ENCODE measurements at places on chromosomes 6 and 20.

GRCh38 chr6:167714152-167714551 lies 112.6 kb upstream of the AFDN start:
- no peak overlapping the region for H3K4me3 ChIP-seq
- DNase-seq = no peak
- H3K27ac ChIP-seq = no peak overlapping the region
- peaks cover 66% of the 10 kb centered on the region for H3K27me3 ChIP-seq
- H3K36me3 ChIP-seq = no peaks in the 10 kb centered on the region
- no peaks in the 10 kb centered on the region for H3K4me1 ChIP-seq

DNA sequence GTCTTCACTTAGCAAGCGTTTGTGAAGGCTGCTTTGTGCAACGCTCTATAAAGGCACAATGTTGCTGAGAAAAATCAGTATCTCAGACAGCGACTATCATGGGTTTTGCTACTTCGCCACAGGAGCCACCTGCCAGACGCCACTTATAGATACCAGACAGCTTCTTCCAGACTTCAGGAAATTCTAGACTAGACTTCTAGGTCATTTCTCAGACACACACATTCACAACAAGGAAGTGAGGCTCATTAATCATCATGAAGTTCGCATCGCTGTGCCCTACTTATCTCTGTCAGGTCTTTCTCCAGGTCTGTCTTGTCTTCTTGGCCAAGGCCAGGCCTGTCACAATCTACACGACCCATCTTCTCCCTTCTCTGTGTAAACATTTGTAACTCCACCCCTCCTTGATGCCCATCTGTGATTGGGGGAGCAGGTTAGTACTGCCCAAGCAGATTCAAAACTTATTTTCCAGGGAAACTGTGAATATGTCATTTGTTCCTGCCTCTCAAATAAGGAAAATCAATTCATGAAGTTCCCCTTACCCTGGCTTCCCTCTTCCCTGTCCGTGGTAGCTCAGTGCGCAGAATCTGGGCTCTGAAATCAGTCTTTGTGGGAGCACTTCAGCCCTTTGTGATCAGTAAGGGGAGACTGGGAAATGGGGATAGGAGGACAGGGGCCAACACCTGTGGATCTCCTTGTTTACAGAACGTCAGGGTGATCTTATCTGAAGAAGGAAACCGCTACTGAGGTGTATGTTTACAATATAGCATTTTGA lies 115.5 kb downstream of the TNFAIP3 start:
- H3K27ac ChIP-seq = no peak overlapping the region
- peaks cover 19% of the 10 kb centered on the region for H3K4me1 ChIP-seq
- no peaks in the 10 kb centered on the region for H3K36me3 ChIP-seq
- no peak for DNase-seq
- H3K4me3 ChIP-seq = peak overlapping the region; percentile 17

- H3K27ac ChIP-seq = no peak overlapping the region
- no peak for DNase-seq
- H3K4me1 ChIP-seq = no peaks in the 10 kb centered on the region
These were observed 64.0 kb downstream of the BMP2 start for GRCh38 chr20:6831461-6831860.

DNA sequence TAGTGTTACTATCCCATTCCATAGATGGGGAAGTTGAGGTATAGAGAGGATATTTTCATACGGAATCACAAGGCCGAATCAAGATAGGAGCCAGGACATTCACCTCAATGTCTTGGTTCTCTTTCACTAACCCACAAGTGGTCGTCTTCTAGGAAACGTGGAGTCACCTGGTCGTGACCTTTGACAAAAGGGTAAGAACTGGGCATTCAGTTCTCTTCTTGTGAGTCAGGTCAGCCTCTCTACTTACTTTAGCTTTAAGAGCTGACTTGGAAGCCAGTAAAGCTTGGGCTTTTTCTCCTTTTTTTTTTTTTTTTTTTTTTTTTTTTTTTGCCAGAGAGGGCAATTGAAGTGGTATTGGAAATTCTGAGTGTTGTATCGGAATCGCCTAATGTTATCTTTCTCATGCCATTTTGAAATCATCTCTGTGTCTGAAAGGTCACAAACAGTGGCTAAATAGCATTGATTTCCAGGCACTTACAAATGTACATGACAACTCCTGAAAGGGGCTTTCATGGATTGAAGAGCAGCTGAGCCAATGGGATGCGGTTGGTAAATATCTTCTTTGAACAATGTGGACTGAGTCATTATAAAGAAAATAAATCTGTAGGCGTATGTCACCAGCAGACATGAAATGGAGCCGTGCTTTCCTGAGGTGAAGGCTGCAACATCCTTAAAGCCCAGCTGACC lies 356.9 kb downstream of the KIF16B start:
- H3K27ac ChIP-seq = no peak overlapping the region
- no peaks in the 10 kb centered on the region for H3K27me3 ChIP-seq
- H3K4me3 ChIP-seq = no peak overlapping the region
- DNase-seq = no peak
- H3K36me3 ChIP-seq = peaks cover 1% of the 10 kb centered on the region

- peaks cover 5% of the 10 kb centered on the region for H3K36me3 ChIP-seq
- H3K4me1 ChIP-seq = peaks cover 27% of the 10 kb centered on the region
- no peak overlapping the region for H3K4me3 ChIP-seq
- no peak overlapping the region for H3K27ac ChIP-seq
- no peaks in the 10 kb centered on the region for H3K27me3 ChIP-seq
These were observed 64.5 kb downstream of the GMPR start for GRCh38 chr6:16302721-16303552.

GRCh38 chr6:10030942-10031537 lies 383.8 kb downstream of the TFAP2A start:
- no peak overlapping the region for H3K27ac ChIP-seq
- no peaks in the 10 kb centered on the region for H3K27me3 ChIP-seq
- H3K4me3 ChIP-seq = no peak overlapping the region

GRCh38 chr20:45080867-45081624 lies 19.9 kb downstream of the KCNS1 start:
- H3K27ac ChIP-seq = peak overlapping the region; percentile 68
- DNase-seq = no peak
- H3K27me3 ChIP-seq = no peaks in the 10 kb centered on the region
- peaks cover 21% of the 10 kb centered on the region for H3K36me3 ChIP-seq
